ENCODE measurements at places on chromosomes 5 and 9. TPM values are rescaled to one million over a fixed set of nuclear protein-coding genes. Genes with fewer than 3 reads are reported as not detected.

DNA sequence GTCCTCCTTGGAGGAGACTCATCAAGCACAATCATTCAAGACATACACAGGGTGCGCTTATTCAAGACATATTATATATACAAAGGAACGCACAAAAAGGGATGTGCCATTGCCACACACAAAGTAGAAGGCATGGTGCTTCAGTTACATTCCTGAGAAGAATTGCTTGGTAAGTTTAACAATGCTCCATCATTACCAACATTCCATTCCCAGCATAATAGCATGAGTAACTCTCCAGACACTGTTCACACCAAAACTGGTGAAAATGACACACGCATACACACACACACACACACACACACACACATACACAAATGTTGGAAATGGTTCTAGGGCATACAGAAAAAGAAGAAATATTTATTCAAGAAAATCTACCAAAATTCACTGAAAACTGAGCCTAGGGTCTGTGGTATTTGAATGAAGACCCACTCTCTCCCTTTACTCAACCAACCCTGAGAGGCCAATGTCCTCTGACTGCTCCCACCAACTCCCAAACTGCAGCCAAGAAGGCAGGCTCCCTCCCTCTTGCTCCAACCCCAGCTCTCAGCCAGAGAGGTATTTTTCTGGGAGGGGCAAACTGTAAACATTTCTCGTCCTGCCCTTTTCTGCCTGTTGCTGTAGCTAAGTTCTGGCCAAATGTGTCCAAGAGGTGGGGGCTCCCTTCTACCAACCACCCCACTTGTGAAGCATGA is 19.9 kb downstream of the UGT3A1 start:
- DNase-seq = no peak

The FGFR4 gene
- total RNA-seq = 56.1 TPM

DNA sequence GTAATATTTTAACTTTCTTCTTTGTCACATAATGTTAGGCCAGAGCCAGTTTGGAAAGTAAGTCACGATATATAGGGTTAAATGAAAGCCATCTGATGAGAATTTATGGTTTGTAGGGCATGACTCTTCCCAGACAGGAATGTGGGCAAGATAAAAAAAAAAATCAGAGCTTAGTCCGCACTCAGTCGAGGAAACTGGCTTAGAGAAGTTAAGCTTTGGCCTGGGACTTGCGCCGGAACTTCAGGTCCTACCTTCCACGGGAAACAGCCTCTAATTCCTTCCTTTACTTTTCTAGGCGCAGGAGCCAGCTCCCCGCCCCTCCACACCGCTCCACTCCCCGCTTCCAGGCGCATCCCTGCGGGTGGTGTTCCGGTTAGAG is 475 bp downstream of the DDX31 start:
- DNase-seq = peak; percentile 65

The USP20 gene
- total RNA-seq = 21.9 TPM

The RPL7A gene
- total RNA-seq = 1,331 TPM

DNA sequence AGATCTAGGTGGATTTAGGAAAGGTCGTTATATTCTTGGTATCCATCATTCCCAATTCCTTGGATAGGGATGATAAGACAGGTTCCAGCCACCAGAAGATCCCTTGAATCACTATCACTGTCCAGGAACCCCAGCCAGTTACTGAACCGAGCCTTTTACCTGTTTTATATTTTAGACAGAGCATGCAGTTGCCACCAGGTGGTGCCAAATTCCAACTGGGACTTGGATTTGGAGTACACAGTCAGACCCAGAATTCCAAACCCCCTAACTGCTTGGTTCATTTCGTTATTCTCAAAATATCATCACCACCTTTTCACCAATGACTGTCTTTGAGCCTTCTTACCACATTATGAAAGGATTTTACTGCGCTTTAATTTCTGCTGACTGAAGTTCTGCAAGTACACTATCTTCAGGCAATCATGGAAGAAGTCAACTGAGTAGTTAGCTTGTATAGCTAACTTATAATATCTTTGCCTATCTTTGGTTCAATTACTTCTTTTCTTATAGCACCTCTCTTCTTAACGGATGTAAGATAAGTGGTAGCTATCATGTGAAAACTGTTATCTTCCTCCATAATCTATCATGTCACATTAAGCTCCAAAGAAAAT is 191.8 kb downstream of the PRR16 start:
- no peak for DNase-seq

DNA sequence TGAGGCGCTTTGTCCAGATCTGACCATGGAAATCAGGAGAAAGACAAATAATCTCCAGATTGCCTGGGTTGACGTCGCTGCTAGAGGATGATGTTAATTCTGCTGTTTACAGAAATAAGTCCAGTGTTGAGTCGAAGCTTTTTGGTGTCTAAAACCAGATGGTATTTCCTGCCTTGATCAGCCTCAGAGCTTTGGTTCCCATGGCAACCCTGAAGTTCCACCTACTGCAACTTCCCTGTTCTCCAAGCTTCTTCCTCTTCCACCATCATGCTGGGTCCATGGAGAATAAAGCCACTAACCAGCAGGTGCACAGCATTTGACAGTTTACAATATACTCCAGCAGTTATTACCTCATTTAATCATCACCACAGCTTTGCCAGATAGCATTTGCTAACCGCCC is 18.0 kb upstream of the GABBR2 start:
- no peak for DNase-seq

The CDH18 gene
- total RNA-seq = not detected

GRCh38 chr5:132115375-132115774 is 41.8 kb downstream of the CSF2 start:
- DNase-seq = no peak

The SV2C gene
- 0.24 TPM for total RNA-seq

DNA sequence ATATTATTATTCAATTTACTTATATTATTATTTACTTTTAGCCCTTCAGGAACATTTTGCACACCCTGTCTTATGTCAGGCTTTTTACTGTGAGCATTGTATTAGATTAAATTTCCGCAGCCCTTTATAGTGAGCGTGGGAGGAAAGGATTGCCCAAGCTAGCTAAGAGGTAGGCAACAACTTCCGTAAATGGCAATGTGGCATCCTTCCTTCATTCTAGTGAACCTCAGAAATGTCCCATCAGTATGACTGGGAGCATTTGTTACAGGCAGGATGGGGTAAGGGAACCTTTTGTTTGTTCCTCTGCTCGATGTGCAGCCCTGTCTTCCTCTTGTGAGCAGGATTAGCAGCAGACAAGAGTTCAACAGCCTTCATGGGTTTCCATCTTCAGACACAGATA is 6.2 kb upstream of the CD180 start:
- no peak for DNase-seq

The TLX3 gene
- not detected for total RNA-seq

DNA sequence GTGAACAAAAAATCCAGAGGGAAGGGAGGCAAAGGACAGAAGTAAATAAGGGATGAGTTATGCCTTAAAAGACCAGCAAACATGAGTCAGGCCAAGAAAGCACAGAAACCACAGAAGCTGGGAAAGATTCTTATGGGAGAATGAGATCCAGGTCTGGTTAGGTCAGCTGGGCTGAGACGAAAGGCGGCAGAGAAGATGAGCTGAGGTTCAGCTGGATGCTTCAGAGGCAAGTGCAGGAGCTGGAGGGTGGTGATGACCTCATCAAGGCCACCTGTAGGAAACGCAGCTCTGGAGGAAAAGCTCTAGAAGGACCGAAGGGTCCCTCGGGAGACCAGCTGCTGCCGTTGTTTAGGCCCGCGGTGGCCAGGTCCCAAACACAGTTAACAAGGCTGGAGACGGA is 152.0 kb downstream of the MYO10 start:
- DNase-seq = no peak

The FRMPD1 gene
- total RNA-seq = 0.06 TPM

- DNase-seq = no peak
These were observed 8.0 kb downstream of the GAS1 start for GRCh38 chr9:86939321-86939720.

The GKAP1 gene
- 4.0 TPM for total RNA-seq

DNA sequence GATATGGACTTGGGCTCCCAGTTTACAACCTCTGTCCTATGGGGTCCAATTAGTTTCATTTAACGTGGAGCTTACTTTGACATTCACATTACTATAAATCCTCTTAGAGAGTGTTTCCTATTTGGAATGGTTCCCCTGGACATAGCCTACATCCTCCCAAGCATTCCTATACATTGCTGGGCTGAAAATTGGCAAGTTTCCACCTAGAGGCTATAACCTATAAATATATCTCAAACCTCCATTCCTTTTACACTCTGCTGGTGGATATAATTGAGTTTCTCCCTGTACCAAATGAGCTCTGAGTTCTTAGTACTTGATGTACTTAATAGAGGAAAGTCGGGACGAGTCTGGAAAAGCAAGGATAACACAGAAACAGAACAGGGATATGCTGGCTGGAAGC is 172.8 kb downstream of the ASTN2 start:
- DNase-seq = no peak
